ENCODE measurements at places on chromosomes 2 and 18.

DNA sequence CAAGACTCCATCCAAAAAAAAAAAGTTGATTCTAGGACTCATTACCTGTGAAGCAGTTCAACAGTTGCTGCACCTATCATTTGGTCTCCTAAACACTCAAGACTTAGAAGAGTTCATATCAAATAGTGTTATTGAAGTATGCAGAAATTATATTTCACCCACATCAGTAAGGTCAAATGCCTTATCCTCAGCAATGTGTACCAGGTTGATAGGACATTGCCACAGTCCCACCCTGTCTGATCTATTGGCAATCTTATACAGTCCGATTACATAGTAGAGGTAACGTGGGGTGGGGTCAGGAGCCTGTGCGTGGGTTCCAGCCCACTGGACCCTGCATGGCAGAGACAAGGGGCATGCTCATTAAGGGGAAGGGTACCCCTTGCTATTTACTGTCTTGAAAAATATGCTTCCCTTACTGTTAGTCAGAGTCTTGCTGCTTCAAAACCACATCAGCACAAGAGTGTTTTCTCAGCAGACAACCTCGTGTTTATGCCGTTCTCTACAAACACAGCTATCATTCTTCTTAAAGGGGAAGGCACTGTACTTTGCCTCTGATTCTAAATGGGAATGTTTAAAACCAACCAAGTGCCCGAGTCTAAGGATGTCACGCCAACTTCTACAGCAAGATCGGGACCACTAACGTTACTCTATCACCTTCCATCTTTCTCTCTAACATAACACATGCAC, 115.2 kb downstream of the MTCL1 start:
- DNase-seq = no peak

- DNase-seq = no peak
Measured at GRCh38 chr2:71605781-71606241, 152.4 kb downstream of the DYSF start.

GRCh38 chr18:28267878-28268625, 91.1 kb upstream of the CDH2 start:
- DNase-seq = no peak

DNA sequence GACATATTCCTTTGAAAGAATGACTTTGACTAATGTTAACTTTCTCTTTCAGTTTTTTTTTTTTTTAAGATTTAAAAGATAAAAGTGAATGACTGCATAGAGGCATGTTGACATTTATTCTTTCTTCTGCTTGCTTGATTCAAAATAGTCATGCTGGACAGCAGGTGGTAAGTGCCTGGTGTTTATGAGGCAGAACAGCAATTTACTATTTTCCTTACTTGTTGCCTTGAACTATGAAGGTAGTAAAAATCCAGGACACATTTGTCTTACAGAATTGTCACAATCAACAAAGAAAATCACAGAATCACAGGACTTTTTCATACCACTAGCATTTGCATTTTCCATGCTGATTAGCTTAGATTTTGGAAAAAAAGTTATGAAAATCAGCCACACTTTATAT, 388.3 kb downstream of the CTNNA2 start:
- DNase-seq = no peak

DNA sequence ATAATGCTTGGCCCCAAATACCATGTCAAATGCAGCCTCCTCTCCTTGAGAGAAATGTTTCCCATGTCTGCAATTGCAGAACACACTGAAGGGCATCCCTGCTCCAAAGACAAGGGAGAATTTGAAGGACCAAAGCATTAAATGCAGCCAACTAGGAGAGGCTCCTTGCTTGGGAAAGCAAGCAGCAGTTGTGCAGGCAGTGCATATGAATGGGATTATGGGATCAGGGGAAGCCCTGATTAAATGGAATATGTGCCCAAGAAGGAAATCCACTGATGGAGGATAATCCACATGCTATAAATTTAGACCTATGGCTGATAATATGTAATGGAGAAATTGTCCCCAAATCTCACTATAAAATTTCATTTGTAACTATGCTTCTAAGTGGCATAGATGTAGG, 116.1 kb downstream of the NCKAP5 start:
- DNase-seq = no peak

DNA sequence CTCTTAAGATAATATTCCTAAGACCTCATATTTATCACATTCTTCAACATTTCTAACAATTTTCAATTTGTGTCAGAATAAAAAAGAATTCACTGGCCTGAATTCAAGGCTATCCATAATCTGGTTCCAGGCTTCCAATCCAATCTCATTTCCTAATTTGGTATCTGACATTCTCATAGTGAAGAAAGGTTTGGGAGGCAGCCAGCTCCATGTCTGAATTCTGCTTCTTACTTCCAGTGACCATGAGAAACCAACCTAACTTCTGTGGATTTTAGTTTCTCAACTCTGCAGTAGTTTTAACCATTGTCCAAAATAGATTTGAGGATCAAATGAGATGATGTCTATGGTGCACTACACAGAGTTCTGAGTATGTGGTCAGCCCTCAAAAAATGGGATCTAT, 439.1 kb upstream of the GCFC2 start:
- DNase-seq = no peak

GRCh38 chr2:95299961-95300360, 2.8 kb downstream of the KCNIP3 start:
- DNase-seq = no peak

- no peak for DNase-seq
Measured at GRCh38 chr2:104965900-104966299, 72.0 kb upstream of the MRPS9 start.

- no peak for DNase-seq
Measured at GRCh38 chr18:53682796-53683195, 541.7 kb downstream of the MBD2 start.

GRCh38 chr18:64806691-64807090, 657.8 kb upstream of the LINC00305 start:
- no peak for DNase-seq

DNA sequence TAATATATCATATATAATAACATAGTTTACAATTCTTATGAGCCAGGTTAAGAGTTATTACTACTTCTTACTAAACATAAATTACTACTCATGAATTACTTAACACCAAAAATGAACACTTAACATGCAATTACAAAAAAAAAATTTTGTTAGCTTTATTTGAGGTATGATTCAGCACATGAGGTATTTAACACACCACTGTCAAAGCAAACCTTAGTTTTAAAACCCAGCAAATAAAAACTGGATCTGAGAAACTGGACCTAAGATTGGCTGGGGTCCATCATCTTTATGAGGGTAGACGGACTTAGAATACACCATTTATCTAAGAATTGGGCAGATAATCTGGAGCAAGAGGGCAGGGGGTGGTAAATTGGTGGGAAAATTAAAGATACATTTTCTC, 81.8 kb upstream of the CREB1 start:
- DNase-seq = no peak

DNA sequence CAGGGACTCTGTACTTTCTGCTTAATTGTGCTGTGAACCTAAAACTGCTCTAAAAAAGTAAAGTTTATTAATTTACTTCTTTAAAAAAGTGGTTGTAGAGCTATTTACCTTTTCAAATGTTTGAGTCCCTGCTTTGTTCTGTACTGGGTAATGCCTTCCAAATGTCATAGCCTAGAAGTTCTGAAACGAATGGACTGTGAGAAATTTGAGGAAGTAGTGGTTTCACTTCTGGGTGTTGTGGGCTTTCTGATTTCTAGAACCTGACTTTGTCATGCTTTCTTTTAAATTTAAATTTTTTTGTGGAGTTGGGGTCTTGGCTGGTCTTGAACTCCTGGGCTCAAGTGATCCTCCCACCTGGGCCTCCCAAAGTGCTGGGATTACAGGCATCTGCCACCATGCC, 44.6 kb downstream of the SMAD4 start:
- DNase-seq = no peak

- DNase-seq = no peak
Measured at GRCh38 chr2:36912695-36913094, 53.6 kb downstream of the STRN start.

DNA sequence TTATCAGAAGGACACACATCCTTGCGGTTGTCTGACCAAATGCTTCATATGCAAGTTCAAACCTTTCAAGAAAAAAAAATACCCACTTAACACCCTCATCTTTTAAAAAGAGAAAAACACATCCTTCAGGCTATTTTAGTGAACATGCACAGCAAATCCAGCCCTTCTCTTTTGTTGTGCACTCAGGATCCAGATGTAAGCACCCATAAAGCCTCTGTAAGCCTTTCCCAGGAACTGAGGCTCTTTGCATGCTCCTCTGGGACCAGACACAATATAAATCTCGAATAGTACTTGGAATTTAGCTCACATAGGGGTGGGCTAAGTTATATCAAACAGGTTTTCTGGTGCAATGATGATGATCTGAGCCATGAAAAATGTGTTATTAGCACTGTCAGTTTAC, 308.8 kb upstream of the FAM98A start:
- no peak for DNase-seq

GRCh38 chr18:37258819-37259218, 306.8 kb downstream of the CELF4 start:
- no peak for DNase-seq

- no peak for DNase-seq
Measured at GRCh38 chr18:26304511-26304910, 78.3 kb downstream of the TAF4B start.

- DNase-seq = no peak
Measured at GRCh38 chr2:241321886-241322285, 6.2 kb downstream of the SEPTIN2 start.

DNA sequence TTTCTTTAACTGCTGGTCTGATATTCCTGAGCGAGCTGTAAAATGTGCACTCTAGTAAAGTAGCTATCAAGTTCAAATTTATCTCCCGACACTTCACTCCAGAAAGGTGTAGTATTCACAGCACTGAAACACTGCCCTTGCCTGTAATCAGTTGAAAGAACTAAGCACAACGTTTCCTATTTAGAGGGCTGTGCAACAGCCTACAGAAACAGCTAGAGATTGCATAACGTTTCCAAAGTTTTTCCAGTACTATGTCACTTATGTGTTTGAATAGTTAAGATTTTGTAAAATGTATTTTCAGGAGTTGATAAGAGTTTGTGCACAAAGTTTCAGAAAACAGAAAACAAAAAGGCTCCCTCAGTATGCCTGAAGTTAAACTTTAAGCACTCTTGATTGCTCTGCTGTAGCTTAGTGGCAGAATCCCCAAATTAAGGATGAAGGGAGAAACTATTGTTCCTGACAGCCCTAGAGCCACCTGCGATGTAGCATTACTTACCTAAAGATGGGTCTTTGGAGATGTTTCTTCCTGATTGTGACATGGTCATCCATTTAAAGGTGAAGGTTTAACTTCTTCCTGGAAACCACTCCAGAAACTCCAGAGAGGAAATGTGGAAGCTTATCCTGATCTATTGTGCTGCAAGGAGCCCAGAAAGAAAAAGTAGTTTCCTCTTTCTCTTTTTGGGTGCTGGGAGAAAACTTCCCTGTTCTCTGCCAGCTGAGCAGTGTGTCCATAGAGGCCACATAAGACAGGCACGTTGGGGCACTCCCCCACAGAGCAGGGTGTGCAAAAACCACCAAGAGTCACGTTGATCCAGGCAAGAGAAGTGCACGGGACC, 536 bp downstream of the PDE1A start:
- no peak for DNase-seq

DNA sequence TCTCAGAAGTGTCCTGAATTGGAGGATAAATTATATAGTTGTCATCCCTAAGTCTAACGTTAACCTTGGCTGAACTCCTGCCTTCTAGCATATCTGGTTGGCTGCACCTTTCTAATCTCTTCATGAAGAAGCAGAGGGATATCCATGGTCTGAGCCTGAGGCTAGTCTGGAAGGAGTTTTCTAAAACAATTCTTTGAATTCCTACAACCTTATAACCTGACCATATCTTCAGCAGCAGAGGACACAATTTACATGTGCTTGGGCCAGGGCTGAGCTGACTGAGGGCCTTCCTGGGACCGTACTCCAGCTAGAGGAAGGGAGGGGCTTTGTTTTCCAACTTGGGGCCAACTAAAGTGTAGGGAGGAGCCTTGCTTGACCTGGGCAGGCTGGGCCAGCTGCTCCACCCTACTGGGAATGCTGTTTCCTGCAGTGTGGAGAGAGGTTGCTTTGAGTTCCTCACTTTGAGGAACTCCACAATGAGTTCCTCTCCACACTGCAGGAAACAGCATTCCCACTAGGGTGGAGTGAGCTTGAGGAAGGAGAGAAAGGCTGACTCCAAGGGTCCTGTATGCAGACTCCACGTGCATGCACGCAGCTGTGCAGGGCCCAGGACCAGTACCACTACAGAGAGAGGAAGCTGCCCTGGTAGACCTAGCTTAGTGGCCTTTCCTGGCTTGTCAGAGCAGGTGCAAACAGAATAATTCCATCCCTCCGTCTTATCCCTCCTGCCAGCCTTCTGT, 19.6 kb downstream of the CEP68 start:
- no peak for DNase-seq

DNA sequence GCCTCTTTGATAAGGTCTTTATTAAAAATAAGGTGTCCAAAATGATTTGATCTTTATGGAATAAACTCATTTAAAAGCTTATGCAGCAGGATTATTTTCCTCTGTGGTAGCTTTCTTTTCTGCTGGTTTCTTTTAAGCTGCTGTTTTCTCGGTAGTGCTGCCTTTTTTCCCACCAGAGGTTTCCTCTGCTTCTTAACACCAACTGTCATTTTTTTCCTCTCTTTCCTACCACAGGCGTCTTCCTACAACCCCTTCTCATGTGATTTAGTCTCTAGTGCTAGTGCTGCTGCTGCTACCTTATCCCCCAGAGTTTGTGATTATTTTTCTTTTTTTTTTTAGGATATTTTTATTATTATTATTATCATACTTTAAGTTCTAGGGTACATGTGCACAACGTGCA, 102.1 kb upstream of the PGAP1 start:
- DNase-seq = no peak

- DNase-seq = no peak
Measured at GRCh38 chr2:233746475-233747282, 13.4 kb upstream of the UGT1A1 start.

GRCh38 chr2:104415284-104415683, 438.6 kb upstream of the POU3F3 start:
- no peak for DNase-seq

GRCh38 chr2:119704670-119705120, 25.7 kb downstream of the TMEM177 start:
- no peak for DNase-seq

DNA sequence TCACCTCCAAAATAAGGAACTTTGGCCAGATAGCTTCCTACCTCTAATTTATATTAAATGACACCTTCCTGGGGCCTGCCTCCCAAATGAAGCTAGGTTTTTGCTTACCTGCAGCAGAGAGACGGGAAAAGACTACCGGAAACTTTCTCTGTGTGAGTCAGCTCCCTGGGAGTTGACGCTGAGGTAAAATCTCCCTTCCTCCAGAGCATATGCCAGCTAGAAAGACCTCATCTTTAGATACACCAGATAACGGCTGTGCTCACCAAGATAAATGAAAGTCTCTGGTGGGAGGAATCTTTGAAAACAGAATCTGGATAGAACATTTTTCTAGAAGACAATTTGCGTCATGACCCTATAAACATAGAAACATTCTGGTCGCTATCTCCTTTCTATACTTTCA, 99.7 kb upstream of the RFX8 start:
- no peak for DNase-seq

GRCh38 chr18:65790604-65791003, 39.8 kb downstream of the CDH7 start:
- DNase-seq = no peak
